Renal cortical epithelial cell (primary cell): ENCODE measurements at places on chromosomes 5 and 9.

DNA sequence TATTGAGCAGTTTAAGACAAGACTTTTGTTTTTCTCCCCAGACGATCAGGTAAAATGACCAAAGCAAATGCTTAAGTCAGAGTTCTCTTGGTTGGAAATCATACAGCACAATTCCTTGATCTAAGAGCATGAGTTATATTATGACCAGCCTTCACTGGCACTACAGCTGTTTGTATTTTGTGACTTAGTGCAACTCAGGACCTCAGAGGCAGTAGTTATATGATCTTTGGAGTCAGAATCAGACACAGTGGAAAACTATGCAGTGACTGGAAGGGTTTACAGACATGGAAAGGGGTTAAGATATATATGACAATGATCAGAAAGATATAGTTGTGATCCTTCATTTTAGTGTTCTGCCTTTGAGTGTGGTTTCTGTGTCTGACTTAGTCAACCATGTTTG, 24.3 kb downstream of the RAD23B start:
- DNase-seq = no peak

DNA sequence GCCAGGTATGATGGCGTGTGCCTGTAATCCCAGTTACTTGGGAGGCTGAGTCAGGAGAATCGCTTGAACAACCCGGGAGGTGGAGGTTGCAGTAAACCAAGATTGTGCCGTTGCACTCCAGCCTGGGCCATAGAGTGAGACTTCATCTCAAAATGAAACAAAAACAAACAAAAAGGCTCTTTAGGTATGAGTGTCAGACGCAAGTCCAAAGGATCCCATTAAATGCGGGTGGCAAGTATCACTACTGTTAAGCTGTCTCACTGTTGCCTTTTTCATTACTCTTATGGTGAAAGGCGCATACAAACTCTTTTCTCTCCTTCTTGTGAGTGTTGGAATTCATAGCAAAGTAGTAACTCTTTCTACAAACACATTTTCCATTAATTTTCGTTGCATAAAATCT, 688.5 kb upstream of the CHD1 start:
- DNase-seq = no peak

DNA sequence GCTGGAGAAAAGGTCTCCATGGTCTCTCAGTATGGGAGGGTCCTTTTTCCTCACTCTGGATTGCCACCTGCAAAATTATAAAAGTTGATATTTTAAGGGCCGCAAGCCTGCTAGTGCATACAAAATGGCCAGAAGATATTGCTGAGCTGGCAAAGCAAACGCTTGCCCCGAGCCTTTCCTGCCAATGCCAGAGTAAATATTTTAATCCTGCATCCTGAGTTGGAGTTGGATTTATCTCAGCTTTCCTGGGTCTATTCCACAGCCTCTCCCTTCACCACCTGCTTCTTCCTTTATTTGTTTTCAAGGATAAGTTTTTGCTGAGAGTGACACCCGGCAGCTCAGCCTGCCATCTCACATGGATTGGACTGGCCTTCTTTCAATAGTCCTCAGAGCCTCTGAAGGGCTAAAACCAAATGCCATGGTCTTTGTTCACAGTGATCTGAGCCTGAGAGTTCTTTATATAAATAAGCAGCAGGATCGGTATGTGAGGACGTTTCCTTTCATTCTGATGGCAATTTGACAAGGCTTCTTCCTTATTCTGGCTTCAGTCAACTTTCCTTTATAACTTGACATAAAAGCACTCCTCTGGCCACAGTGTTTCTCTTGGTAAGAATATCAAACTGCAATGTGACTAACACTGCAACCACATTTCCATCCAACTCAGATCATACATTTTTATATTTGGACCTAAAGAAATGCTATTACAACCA, 170.1 kb downstream of the ADAMTS12 start:
- no peak for DNase-seq

DNA sequence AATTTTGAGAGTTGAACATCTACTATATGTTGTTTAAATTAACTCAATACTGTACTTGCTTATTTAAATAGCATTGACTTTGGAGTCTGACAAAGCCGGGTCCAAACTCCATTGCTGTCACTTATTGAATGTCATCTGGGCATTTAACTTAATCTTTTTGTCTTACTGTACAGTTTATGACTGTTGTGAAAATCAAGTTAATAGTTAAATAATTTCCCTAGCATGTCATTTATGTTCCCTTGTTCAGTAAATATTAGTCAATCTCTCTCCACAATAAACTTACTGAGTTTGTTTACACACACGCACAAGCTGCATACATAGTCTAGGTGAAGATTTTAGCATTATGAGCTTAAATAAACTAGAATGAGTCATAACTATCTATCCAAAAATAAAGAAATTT, 6.3 kb upstream of the UGCG start:
- no peak for DNase-seq

DNA sequence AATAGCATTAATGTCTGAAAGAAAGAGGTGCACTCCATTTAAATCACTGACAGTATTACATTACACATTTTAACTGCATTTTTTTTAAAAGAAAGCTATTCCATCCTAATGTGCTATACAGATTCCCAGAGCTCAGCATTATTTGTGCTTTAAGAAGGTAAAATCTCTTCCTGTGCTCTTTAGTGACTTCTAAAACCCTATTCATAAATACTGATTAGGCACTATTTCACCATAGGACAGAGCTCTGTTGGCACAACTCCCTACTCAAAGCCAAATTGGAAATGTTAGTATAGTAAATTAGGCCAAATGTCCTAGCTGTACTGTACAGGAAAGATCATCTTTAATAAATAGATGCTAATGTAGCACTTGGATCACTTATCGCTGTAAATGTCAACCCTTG, 262.5 kb downstream of the TUSC1 start:
- no peak for DNase-seq

DNA sequence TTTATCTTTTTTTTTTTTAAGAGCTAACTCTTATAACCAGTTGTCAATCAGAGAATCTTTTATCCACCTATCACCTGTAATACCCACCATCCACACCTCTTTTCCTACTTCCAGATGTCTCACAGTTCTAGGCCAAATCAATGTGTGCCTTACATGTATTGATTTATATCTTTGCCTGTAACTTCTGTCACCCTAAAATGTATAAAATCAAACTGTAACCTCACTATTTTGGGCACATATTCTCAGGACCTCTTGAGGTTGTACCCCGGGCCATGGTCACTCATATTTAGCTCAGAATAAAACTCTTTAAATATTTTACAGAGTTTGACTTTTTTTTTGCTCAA, 404.7 kb upstream of the RORB start:
- DNase-seq = no peak

- DNase-seq = peak; percentile 89
Observed at GRCh38 chr5:143147902-143148301, 255.6 kb downstream of the NR3C1 start.

GRCh38 chr5:35374584-35374983, 144.3 kb upstream of the PRLR start:
- DNase-seq = no peak

DNA sequence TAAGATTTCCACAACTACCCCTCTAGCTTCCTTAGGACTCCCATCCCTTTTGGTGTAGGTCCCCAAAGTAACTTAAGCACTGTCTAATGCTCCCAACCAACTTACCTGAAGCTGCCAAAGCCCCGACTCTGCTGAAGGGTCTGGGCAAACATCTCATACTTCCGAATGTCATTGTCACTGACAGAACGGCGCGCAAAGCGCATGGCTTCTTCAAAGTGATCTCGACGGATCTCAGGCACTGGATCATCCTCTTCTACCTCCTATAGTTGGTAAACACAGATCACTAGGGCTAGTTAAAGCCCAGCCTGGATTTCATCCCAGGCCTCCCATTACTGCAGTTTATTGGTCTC, 15.2 kb downstream of the VCP start:
- DNase-seq = no peak

GRCh38 chr5:121189342-121190305, 662.1 kb upstream of the FTMT start:
- peak; percentile 38 for DNase-seq

DNA sequence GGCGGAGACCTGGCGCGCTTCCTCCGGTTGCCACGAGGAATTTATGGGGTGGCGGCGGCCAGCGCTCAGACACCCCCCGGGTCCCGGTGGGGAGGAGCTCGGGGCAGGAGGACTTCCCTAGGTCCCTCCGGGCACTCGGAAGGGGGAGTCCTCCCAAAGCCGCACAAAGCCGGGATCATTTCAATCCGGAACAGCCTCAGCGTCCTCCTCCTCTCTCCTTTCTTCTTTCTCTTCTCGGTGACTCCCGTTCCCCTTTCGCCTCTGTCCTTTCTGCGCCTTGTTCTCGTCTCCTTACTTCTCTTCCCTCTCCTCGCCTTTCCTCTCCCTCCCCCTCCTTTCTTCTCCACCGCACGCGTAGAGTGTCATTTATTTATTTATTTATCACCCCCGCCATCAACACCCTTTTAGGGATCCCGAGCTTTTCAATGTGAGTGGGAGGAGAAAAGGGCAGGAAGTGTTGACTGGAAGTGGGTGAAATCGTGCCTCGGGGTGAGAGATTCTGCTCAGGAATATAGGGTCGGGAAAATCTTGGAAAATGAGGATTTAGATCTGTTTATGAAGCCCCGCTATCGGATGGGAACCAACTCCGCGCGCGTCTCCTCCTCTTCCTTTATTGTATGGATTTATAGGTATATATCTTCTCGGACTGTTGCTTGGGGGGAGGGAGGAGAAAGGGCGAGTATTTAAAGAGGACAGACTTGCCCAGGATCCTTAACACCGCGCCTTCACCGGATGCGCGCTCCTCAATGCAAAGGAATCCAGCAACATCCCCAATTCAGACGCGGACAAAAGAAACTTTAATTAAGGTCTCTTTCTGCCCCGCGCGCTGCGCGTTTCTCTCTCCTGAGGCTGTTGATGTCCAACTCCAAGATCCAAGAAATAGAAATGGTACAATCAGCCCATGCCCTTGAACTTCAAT, 2.0 kb upstream of the ZNF462 start:
- no peak for DNase-seq

DNA sequence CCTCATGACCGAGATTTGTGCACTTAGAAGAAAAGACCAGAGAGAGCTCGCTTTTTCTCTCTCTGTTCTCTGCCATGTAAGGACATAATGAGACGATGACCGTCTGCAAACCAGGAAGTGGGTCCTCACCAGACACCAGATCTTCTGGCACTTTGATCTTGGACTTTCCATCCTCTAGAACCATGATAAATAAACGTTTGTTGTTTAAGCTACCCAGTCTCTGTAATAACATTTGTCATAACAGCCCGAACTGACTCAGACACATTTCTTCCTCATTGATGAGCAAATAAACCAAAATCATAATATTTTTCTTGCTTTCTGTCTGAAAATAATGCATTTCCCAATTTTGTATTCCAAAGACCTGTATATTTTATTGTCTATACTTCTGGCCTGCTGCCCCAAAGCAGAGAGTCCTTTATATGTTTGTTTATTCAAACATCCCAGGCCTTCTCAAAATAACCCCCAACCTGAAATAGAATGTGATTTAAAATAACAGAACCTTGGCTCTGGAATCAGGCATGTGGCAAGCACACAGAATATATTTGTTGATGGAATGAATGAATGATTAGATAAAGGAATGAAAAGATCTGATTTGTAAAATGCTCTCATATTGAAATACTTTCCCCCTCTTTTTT, 396.5 kb downstream of the ADGRV1 start:
- DNase-seq = no peak

GRCh38 chr5:93252165-93252564, 328.9 kb downstream of the NR2F1-AS1 start:
- no peak for DNase-seq

DNA sequence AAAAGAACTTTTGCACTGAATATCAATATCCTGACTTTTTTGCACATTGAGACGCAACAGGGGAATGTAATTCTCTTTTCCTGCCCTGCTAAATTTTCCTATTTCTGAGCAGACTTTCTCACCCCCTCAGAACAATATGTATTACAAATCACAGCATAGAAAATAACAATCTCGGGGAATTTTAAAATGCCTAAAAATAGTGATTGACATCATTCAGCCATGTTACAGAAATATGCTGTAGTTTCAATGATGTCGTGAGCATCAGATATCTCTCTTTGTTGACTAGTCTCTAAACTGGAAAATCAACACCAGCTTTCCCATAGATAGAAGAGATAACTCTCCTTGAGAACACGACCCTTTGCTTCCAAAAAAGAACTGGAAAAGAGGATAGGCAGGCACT, 166.7 kb downstream of the ZDHHC21 start:
- DNase-seq = no peak

GRCh38 chr9:98915599-98915998, 28.1 kb upstream of the COL15A1 start:
- no peak for DNase-seq

- no peak for DNase-seq
Observed at GRCh38 chr9:36854751-36855150, 179.3 kb downstream of the PAX5 start.

DNA sequence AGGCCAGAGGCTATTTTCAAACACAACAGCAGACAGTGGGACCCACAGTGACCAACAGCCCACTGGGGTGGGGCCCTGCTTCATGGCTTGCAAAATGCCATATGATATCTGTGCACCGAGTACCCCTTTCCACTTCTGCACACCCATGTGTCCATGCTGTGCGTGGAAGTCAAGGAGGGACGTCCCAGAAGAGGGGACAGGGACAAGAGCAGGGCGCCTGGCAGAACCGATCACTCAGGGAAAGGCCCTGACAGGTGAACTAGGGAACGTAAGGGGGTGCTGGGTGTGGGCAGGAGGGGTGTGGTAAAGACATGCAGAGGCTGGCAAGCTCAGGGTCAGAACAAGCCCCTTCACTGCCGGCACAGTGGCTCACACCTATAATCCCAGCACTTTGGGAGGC, 7.6 kb upstream of the TTLL11 start:
- DNase-seq = no peak

DNA sequence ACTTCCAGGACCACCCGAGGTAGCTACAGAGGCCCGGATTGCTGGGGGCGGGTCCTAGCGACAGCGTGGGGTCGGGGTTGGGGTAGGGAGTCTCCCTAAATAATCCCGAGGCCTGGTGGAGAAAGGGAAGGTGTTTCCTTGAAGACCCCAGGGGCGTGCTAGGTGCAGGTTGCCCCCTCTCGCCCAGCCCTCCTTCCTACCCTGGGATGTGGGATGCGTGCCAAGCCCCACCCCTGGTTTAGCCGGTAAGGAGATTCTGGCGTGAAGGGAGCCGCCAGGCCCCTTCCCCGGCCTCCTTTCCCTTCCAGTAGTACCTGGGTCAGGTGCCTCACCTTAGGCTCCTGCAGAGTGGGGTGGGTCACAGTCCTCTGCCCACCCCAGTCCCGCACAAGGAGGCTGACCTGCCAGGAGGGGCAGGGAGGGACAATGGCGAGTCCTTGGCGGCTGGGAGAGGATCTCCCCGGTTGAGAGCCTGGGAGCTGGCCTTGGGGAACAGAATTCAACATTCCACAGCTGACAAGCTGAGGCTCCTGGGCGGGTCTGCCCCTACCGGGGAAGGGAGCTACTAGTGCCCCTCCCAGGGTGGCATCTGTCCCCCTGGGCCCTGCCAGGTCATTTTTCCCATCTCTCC, 674 bp downstream of the TSPAN17 start:
- DNase-seq = peak; percentile 10

DNA sequence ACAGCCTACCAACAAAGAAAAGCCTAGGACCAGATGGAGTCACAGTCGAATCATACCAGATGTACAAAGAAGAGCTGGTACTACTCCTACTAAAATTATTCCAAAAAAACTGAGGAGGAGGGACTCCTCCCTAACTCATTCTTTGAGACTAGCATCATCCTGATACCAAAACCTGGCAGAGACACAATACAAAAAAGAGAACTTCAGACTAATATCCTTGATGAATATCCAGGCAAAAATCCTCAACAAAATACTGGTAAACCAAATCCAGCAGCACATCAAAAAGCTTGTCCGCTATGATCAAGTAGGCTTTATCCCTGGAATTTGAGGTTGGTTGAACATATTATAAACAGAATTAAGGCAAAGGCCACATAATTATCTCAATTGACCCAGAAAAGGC, 900.4 kb upstream of the ARRDC3 start:
- no peak for DNase-seq
